Activated B cell treated with CpG ODN at 0.5 μM for 24 hours (primary cell): ENCODE measurements at places on chromosomes 7 and 10.

GRCh38 chr7:25859412-25860274 is 292.4 kb upstream of the NFE2L3 start:
- peaks cover 55% of the 10 kb centered on the region for H3K27me3 ChIP-seq
- H3K36me3 ChIP-seq: peaks cover 2% of the 10 kb centered on the region
- H3K4me1 ChIP-seq: peaks cover 17% of the 10 kb centered on the region
- DNase-seq: no peak
- peak overlapping the region; percentile 6 for H3K27ac ChIP-seq

DNA sequence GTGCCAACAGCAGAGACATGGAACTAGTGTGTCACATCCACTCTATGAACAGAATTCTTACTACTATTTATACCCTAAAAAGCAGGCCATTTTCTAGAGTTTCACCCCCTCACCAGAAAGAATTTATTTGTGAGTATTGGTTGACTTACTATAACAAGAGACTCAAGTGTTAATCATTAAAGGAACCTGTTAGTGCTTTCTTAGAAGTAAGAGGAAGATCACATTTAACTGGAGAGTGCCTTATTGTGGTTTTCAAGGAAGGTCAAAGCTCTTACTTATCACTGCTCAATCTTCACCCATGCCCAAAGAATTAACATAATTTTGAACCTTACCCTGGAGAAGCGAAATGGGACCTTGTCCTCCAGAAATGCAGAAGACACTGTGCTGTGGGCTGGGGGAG is 169.3 kb upstream of the PRSS1 start:
- H3K36me3 ChIP-seq: no peaks in the 10 kb centered on the region
- no peak overlapping the region for H3K4me3 ChIP-seq
- peaks cover 11% of the 10 kb centered on the region for H3K4me1 ChIP-seq
- H3K27me3 ChIP-seq: no peaks in the 10 kb centered on the region

DNA sequence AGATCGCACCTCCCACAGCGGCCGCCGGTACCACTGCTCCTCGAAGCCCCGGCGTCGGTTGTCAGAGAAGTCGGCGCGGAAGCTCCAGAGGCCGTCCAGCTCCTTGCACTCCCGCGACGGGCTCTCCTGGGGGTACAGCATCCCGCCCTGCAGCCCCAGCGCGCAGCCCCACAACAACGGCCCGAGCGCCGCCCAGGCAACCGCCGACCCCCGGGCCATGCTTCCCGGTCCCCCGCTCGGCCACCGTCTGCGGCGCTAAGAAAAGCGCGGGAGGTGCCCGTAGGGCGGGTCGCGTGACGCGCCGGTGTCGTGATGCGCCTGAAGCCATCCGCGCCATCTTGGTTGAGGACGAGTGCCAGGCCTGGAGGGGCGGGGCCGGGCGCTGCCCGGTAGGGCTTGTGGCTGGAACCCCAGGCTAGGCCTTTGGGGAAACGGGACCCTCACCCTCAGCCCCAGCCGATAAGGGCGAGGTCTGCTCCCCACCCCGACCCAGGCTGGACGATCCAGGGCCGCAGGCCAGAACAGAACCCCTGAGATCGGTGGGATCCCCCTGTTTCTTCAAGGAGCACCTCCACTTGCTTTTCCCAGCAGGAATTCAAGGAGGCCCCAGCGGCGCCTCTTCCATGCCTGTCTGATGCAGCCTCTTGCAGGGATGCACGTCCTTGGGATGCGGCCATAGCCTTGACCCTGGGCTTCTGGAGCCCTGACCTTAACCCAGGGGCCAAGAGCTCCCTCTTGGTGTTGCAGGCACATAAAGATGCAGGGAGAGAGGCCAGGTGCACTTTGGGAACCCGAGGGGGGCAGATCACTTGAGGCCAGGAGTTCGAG is at the start of gene GUSB:
Gene GUSB (minus strand): TSS at position 249 of the 828 bp plus-strand sequence. CDS start 30 bp downstream, at position 219.
- DNase-seq: peak; percentile 85
- H3K27ac ChIP-seq: peak within 1 kb of the TSS; percentile 46
- H3K4me1 ChIP-seq: peaks cover 19% of the 10 kb centered on the region
- H3K36me3 ChIP-seq: peaks cover 11% of the 10 kb centered on the region

- DNase-seq: no peak
- no peak overlapping the region for H3K4me3 ChIP-seq
- no peak overlapping the region for H3K27ac ChIP-seq
- no peaks in the 10 kb centered on the region for H3K36me3 ChIP-seq
- no peaks in the 10 kb centered on the region for H3K4me1 ChIP-seq
- no peaks in the 10 kb centered on the region for H3K27me3 ChIP-seq
These were observed 257.1 kb downstream of the KLF6 start for GRCh38 chr10:3527869-3528268.

- H3K36me3 ChIP-seq: no peaks in the 10 kb centered on the region
- peaks cover 12% of the 10 kb centered on the region for H3K4me1 ChIP-seq
- no peak for DNase-seq
- no peak overlapping the region for H3K4me3 ChIP-seq
These were observed 80.8 kb downstream of the TMEM106B start for GRCh38 chr7:12291870-12292269.

DNA sequence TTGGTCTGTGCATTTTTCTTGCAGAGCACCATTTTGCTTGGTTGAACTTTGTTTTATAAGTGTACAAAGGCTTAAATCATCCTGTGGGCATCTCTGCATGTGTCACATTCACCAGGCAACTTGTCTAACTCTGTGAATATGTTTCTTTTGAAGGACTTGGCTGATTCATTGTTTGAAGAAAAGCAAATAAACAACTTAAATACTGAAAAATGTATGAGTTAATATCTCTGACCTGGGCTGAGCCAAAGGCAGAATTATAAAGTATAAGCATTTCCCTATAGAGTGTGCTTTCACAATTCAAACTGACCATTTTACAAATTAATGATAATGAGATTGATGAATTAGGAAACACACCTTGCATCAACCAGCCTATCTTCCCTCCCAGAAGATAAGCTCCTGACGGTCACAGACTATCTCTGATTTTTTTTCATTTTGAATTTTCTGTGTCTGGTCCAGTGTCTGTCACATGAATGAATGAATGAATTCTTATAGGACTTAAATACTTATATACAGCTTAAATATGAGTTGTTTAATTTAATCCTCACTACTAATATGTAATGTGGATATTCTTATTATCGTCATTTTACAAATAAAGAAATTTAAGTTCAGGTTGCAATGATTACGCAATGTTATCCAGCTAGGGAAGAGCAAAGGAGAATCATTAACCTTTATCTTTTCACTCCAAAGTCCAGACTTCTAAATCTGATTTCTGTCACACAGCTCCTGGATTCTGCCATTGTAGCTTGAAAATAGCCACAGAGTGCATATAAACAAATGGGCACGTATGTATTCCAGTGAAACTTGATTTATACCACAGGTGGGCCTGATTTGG is 182.0 kb upstream of the PHYHIPL start:
- H3K27ac ChIP-seq: no peak overlapping the region
- H3K27me3 ChIP-seq: peaks cover 4% of the 10 kb centered on the region
- no peak for DNase-seq
- no peaks in the 10 kb centered on the region for H3K36me3 ChIP-seq

- DNase-seq: no peak
- H3K27ac ChIP-seq: no peak overlapping the region
- H3K27me3 ChIP-seq: peaks cover 30% of the 10 kb centered on the region
- no peak overlapping the region for H3K4me3 ChIP-seq
These were observed 192.2 kb upstream of the TBX20 start for GRCh38 chr7:35446091-35446490.

DNA sequence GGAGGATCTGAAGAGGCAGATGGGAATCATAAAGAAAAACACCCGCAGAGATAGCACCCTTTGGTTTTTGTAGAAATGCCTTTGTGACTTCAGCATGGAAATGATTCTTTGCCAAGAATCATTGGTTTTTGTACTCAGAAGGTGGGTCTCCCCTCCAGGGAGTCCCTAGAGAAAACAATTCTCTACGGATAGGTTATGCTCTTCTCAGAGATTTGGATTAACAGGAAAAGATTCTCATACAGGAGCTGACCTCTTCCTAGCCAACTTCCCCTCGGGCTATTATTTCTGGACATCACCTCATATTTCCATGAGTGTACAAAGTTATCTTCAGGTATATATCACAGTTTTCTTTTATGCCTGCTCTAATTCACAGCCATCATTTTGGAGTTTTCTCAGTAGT is 274.2 kb upstream of the HABP2 start:
- H3K27me3 ChIP-seq: no peaks in the 10 kb centered on the region
- peaks cover 2% of the 10 kb centered on the region for H3K4me1 ChIP-seq
- H3K27ac ChIP-seq: no peak overlapping the region

- H3K27ac ChIP-seq: peak overlapping the region; percentile 1
- H3K4me1 ChIP-seq: peaks cover 17% of the 10 kb centered on the region
- no peaks in the 10 kb centered on the region for H3K36me3 ChIP-seq
- H3K27me3 ChIP-seq: peaks cover 5% of the 10 kb centered on the region
- peak; percentile 32 for DNase-seq
- peak overlapping the region; percentile 3 for H3K4me3 ChIP-seq
These were observed 61.0 kb upstream of the AOAH start for GRCh38 chr7:36784991-36785940.

DNA sequence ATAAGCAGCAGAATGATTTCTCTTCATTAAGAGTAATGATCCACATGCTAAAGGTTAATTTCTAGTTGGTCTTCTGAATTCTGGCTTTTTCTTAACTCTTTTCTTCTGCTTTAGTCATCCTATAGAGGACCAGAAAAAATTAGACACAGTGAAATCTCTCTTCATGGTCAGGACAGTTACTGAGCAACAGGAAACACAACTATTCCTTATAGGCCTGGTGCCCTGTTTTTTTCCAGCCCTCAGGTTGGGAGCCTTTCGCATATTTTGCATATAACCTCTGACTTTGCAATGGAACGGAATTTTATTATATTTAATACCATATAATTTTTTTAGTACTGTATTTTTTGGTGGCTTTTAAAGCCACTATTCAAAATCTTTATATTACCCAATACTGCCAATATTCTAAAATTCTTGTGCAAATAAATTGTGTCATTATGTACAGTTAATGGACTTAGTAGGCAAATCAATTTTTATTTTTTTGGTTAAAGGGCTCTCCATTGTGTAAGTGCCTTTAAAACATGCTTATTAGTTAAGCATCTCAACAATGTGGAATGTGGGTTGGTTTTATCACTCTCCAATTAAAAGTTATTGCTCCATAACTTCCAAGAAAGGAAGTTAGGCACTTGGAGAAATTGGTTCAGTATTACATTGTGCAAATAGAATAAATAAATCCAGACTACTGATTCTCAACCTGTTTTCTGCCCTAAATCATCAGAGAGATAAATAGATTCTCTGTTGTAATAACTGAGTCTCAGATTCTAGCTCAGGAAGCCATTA is 22.5 kb downstream of the ARL4A start:
- H3K27me3 ChIP-seq: no peaks in the 10 kb centered on the region
- H3K4me3 ChIP-seq: no peak overlapping the region
- DNase-seq: no peak
- no peak overlapping the region for H3K27ac ChIP-seq
- no peaks in the 10 kb centered on the region for H3K36me3 ChIP-seq
- no peaks in the 10 kb centered on the region for H3K4me1 ChIP-seq

- peak; percentile 89 for DNase-seq
- H3K36me3 ChIP-seq: no peaks in the 10 kb centered on the region
- peak overlapping the region; percentile 86 for H3K4me3 ChIP-seq
These were observed 23.6 kb downstream of the DDIT4 start for GRCh38 chr10:72297281-72297804.

DNA sequence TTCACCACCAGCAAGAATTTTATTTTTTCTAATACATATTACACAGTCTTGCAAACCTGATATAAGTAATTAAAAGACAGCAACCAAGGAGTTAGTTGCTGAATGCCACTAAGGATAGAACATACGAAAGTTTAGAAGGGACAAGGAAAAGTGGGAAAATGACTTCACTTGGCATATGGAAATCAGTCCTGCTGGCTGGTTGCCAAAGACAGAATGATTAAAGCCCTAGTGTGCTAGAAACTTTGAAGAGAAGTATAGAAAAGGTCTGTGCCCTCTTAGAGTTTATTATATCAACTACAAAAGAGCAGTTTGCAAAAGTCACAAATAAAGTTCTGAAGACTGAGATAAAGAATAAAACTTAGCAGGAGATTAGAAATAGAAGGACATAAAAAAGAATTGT is 5.8 kb upstream of the YAE1 start:
- H3K4me1 ChIP-seq: peaks cover 1% of the 10 kb centered on the region
- no peak overlapping the region for H3K27ac ChIP-seq
- no peaks in the 10 kb centered on the region for H3K36me3 ChIP-seq
- H3K27me3 ChIP-seq: peaks cover 12% of the 10 kb centered on the region

- no peak for DNase-seq
- peaks cover 50% of the 10 kb centered on the region for H3K27me3 ChIP-seq
- H3K27ac ChIP-seq: no peak overlapping the region
- peak overlapping the region; percentile 25 for H3K4me3 ChIP-seq
- H3K36me3 ChIP-seq: no peaks in the 10 kb centered on the region
- H3K4me1 ChIP-seq: peaks cover 34% of the 10 kb centered on the region
These were observed 1.9 kb downstream of the FGF8 start for GRCh38 chr10:101773923-101774588.

GRCh38 chr7:73366990-73367389 is 39.0 kb downstream of the FKBP6 start:
- H3K4me1 ChIP-seq: peaks cover 11% of the 10 kb centered on the region
- DNase-seq: no peak
- H3K27me3 ChIP-seq: peaks cover 3% of the 10 kb centered on the region
- H3K4me3 ChIP-seq: no peak overlapping the region

- H3K4me1 ChIP-seq: no peaks in the 10 kb centered on the region
- H3K36me3 ChIP-seq: no peaks in the 10 kb centered on the region
- peaks cover 11% of the 10 kb centered on the region for H3K27me3 ChIP-seq
- H3K27ac ChIP-seq: no peak overlapping the region
- H3K4me3 ChIP-seq: no peak overlapping the region
- no peak for DNase-seq
These were observed 37.0 kb downstream of the BEND7 start for GRCh38 chr10:13491747-13492360.

- peaks cover 44% of the 10 kb centered on the region for H3K27me3 ChIP-seq
- no peak within 1 kb of the TSS for H3K27ac ChIP-seq
- H3K4me1 ChIP-seq: peaks cover 14% of the 10 kb centered on the region
These were observed at the start of gene TRIL for GRCh38 chr7:28958235-28958979. Gene TRIL (minus strand): TSS chr7:28958330. CDS start chr7:28958046, 284 bp downstream.

DNA sequence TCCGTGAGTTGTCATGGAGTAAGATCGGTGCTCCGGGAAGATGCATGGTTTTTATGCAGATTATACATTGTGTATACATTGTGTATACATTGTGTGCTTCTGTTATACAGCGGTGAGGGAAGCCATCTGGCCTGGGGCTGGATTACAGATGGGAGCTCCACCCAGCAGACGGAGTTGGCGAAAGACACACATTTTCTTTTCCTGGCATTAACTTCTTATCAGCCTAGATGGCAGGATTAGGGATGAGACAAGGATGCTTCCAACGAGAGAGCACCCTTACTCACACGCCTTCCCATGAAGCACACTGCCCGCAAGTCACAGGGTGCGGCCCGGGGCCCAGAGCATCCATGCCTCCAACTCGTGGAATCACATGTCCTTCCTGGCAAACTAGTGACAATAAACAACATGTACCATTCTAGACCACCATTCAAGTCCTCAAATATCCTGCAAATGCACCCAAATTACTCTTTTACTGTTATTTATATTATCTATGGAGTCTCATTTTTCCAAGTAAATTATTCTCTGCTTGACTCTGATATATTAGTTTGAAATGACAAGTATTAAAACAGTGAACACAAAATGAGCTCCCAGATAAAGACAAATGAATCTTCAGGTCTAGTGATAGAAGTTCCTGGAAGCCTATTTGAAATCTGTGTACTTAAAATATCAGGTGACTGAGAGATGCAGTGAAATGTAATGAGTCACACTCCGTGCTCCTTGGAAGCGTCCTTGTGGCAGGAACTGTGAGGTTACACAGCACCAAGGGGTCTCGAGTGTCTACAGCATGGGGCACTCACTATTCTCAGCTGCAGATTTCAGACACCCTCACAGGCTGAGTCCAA is 29.8 kb upstream of the PPP2R2D start:
- no peak for DNase-seq
- no peak overlapping the region for H3K27ac ChIP-seq
- no peaks in the 10 kb centered on the region for H3K4me1 ChIP-seq
- H3K4me3 ChIP-seq: no peak overlapping the region
- H3K36me3 ChIP-seq: no peaks in the 10 kb centered on the region
- H3K27me3 ChIP-seq: peaks cover 5% of the 10 kb centered on the region
